GM12891 (cell line): ENCODE measurements at places on chromosomes 16 and 17.

GRCh38 chr16:74026373-74027281, 270.0 kb upstream of the PSMD7 start:
- no peak for DNase-seq

DNA sequence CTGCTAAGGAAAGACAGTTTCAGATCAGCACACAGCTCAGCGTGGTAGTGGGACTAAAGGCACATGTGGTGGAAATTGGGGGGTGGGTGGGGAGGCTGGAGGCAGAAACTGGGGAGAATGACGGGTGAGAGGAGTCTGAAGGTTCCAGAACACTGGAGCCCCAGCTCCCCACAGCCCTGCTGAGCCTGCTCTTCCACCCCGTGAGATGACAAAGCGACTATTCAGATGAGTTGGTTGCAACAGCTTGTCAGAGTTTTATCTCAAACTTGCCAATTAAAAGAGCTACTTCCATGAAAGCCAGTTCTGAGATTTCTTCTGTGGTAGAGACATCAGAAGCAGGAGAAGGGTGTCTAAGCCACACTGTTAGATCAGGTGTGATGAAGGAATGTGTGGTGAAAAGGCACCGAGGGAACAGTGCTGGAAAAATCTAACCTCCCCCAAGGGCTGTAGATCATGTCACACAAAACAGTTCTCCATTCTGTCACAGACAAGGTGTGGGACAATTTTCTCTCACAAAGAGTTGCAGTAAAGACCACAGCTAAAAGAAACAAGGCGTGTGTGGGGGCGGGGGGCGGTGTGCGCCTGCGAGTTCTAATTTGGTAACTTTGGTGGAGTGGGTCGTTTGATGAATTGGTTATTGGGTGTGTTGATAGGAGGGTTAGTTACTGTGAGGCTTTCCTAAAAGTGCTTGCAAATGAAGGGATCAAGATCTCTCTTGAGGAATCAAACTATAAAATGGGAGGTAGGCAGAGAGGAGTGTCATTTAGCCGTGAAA, 39.0 kb downstream of the CCDC182 start:
- DNase-seq = no peak

DNA sequence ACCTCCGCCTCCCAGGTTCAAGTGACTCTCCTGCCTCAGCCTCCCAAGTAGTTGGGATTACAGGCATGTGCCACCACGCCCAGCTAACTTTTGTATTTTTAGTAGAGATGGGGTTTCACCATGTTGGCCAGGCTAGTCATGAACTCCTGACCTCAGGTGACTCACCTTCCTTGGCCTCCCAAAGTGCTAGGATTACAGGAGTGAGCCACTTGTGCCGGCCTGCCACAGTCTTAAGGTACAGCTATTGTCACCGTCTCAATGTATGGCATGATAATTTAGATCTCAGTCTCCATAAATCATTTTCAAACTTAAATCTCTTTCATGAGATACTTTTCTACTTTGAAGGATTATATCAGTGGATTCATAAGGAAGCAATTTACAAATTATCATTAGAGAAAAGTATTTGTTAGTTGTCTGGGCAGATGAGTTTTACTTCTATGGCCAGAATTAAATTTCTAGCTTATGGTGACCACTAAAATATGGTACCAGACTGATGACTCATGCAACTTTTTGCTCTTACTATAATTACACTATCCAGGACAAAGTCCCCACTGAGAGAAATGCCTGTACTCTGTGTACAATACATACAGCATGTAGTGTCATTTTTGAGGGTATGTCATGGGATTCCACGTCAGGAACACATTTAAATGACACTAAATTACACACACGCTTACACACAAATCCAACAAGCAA, 1230.3 kb upstream of the GOT2 start:
- DNase-seq = no peak

DNA sequence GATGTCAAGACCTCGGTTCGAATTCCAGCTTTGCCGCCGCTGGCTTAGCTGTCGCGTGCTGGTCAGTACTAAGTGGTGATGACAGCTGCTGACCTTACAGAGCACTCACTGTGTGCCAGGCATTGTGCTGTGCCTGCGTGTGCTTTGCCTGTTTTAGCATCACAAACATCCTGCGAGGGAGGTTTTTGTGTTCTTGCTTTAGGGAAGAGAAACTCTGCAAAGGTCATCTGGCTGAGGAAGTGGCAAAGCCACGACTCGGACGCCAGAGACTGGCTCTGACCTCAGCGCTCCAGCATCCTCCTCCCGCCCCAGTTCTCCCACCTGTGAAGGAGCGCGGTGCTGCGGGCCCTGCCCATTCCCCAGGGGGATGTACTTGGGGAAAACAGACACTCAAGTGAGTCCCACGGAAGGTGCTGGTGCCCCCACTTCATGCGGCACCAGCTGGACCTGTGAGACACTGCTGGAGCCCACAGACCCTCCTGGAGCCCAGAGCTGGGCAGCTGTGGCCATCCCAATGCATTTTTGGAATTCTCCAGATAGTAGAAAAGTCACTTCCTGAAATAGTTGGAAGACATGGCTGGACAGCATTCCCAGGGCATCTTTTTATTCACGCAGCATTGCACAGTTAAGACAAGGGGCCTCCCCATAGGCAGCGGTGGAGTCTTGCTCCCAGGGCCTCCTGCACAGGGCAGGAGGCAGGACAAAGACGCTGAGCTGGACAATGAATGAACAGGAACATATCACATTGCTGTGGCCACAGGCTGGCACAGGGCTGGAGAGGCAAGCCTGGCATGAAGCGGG, 20.0 kb upstream of the HERPUD1 start:
- DNase-seq = no peak

DNA sequence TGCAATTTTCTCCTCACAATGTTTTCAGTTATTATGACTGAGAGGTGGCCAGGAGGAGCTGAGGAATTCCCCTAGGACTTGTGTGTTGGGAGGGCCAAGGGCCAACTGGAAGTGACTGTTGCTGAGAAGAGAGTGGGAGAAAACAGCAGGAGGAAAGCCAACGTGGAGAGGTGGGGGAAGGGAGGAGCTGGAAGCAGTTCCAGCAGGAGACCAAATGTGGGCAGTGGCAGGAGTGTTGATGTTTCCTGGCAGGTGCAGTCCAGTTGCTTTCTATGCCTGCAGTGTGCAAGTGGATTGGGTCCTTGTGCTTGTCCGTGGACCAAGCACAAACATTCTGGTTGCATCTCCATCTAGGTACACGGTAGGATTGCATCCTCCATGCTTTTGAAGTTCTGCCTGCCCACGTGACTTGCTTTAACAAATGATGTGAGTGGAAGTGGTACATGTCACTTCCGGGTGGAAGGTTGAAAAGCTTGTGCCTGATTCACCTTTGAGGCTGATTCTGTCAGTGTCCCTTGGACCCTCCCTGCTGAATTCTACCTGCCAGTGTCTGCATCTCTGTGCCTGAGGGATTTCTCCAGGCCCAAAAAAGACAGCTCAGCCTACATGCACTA, 54.7 kb upstream of the CRHR1 start:
- DNase-seq = no peak

- DNase-seq = no peak
These were observed 42.3 kb downstream of the BEAN1 start for GRCh38 chr16:66469291-66469946.

GRCh38 chr16:1903845-1904840, 14.1 kb downstream of the HS3ST6 start:
- DNase-seq = no peak

- no peak for DNase-seq
These were observed 10.7 kb downstream of the SGSM2 start for GRCh38 chr17:2347805-2348685.

DNA sequence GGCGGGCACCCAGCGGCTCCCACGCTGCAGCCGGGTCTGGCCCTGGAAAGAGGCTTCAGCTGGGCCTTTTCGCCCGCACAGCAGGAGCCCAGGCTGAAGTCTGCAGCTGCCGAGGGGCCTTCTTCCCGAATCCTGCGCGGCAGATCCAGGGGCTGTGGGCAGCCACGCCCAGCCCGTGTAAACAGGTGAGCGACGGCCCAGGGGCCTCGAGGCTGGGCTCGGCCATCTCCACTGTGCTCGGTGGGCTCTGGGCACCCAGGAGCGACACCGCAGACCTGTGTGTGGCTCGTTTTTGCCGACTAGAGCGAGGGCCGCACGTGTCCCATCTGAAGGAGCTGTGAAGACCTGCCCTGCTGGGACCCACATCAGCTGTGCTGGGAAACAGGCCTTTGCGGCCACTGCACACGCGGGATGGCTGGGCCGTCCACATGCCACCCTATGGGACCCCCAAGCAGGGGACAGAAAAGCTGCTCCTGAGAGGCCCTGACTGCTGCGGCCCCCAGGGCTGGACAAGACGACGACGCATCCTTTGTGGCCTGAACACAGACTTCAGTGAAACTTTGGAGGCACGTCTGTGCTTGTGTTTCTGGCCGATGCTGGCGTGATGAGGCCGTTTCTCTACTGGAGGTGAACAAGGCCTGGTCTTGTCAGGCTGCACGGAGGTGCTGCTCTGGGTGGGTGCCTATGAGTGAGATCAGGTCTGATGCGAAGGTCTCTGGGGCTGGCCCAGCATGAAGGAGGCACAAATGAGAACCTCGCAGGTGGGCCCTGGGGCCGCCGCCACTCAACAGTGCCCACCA, 5.2 kb upstream of the APRT start:
- no peak for DNase-seq

DNA sequence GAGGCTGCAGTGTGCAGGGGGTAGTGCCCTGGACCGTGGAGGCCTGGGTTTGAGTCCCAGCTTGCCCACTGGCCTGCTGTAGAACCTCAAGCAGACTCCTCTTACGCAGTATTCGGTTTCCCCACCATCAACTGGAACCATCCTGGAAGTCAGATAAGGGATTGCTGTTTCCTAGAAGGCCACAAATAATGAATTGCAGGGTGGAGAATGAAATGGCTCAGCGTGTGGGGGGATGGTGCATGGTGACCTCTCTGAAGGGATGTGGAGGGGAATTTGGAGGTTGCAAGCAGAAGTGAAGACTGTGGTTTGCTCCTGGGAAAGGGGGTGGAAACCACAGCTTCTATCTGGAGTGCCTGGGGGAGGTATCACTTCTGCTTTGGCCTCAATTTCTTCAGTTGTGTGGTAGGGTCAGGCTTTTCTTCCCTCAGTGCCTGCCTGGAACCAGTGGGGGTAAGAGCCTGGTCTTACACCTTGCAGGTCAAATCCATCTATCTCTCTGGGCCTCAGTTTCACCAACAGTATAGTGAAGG, 1.7 kb downstream of the ADGRG5 start:
- DNase-seq = no peak

DNA sequence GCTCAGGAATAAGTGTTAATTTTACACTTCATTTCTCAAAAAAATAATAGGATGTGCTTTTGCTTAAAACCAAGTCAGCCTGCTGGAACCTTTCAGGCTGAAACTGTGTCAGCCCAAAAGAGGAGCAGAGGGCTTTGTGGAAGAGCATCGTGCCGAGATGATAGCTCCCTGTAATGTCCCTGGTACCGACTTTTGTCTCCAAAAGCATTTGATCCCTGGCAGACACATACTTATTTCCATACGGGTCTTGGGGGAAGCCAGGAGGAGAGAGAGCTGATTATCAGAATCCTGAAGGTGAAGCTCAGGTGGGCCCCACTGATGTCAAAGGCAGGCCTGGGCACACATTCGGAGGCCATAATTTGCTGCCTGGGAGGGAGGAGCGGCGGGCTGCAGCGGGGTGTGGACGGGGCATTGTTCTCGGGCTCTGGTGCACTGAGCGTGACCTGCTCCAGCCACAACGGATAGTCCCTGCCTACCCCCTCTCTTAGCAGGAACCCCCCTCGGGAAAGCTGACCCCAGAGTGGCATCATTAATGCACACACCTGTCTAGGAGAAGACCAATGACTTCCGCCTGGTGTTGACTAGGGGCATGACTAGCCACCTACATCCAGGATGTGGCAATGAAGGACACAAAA, 155.9 kb downstream of the C16orf78 start:
- no peak for DNase-seq

DNA sequence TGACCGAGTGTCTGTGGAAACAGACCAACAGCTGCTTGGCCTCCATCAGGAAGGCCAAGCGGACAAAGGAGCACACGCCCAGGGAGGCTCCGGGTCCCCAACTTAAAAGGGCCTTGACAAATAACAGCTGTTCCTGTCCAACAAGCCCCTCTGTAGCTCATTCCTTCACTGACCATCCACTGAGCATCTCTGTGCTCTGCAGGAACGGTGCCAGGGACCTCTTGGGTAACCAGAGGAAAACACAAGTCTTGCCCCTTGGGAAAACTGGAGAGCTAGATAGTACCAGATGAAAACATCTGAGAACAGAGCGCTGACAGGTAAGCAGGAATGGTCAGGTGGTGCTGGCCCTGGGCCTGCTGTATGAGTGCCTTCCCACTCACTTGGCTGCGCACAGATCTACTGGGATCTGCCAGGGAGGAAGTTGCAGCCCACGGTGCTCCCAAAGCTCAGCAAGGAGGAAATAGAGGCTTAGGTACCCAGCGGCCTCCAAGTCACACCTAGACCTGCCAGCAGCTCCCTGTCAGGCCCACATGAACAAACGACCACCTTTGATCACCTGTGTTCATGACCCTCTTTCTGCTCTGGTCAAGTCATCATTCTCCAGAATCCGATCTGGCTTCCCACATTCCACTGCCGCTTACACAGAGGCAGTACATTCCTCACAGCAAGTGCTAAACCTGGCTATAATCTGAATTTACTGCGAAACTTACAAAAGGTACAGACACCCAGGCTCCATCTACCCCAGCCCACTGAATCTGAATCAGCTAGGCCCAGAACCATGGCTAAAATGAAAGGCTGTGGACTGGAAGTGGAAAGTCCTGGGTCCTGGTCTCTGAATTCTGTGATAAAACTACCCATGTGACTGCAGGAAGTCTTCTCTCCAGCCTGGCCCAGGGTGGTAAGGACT, 12.5 kb downstream of the DCAKD start:
- DNase-seq = no peak

- no peak for DNase-seq
These were observed 49.8 kb upstream of the CHMP6 start for GRCh38 chr17:80941743-80942422.

GRCh38 chr17:35998018-35998545, 3.3 kb downstream of the CCL15 start:
- no peak for DNase-seq

GRCh38 chr17:36686123-36686669, 84.8 kb downstream of the MRM1 start:
- DNase-seq = no peak

DNA sequence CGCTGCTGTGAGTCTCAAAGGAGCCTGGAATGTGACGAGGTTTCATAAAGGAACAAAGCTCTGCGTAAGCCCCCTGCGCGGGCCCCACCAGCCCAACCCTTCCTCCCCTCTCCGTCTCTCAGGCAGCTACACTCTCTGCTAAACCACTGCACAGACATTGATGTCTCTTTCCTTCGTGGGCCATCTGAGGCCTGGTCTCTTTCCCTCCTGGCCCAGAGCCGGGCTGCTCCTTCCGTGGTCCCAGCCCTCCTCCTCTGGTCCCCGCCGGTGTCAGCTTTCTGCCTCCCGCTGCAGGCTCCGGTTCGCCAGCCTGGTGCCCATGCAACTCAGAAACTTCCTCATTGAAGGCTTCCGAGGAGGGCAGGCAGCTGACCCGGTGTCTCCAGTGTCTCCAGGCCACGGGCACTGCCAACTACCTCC, 7.4 kb downstream of the SCARF1 start:
- no peak for DNase-seq

- no peak for DNase-seq
These were observed 19.0 kb downstream of the ADAD2 start for GRCh38 chr16:84209989-84210388.

GRCh38 chr16:81095653-81095952, 592 bp downstream of the GCSH start:
- DNase-seq = no peak

- DNase-seq = no peak
These were observed at the start of gene DNAI2 for GRCh38 chr17:74274060-74274708. DNAI2 (plus strand) TSS chr17:74274234; CDS start chr17:74281818, 7,584 bp downstream.

- no peak for DNase-seq
These were observed 84.1 kb upstream of the CPHXL start for GRCh38 chr16:75810342-75810741.
